ENCODE measurements at places on chromosomes 5 and 9.

GRCh38 chr5:132426525-132427138 is 57.1 kb downstream of the SLC22A5 start:
- DNase-seq = no peak

- peak; percentile 41 for DNase-seq
Measured at GRCh38 chr9:113963017-113963620, 87.0 kb downstream of the ZNF618 start.

DNA sequence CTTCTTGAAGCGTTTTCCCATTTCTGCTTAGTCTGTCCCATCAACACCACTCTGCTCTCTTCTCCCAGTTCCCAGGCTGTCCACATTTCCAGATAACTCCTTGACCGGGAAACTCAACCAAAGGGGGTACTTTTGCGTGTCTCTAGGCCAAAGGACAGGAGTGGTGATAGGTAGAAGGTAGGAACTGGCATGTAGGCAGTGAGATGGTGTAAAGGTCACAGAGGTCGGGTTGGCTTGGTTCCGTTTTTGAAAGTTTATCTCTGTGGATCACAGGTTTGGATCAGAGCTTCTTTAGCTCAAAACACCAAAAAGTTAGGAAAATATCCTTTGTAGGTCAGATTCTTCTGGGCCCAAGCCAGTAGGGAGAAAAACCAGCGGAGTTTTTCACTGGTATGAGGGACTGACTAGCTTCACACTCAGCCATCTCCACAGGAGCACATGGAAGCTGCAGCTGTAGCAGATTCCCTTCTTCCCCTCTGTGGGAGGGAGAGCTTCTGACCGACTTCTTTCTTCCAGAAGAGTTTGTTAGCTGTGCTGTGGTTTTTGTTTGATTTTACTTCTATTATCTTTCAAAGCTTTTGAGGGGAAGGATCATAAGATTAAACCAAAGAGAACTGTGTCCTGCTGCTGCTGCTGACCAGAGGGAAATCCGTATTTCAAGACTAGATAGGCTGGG is 98.4 kb upstream of the DMRT1 start:
- DNase-seq = no peak

GRCh38 chr9:133477992-133478850 is 678 bp downstream of the SLC2A6 start:
- peak; percentile 45 for DNase-seq

- peak; percentile 76 for DNase-seq
Measured at GRCh38 chr5:154756009-154756867, 1.1 kb downstream of the LARP1 start.

DNA sequence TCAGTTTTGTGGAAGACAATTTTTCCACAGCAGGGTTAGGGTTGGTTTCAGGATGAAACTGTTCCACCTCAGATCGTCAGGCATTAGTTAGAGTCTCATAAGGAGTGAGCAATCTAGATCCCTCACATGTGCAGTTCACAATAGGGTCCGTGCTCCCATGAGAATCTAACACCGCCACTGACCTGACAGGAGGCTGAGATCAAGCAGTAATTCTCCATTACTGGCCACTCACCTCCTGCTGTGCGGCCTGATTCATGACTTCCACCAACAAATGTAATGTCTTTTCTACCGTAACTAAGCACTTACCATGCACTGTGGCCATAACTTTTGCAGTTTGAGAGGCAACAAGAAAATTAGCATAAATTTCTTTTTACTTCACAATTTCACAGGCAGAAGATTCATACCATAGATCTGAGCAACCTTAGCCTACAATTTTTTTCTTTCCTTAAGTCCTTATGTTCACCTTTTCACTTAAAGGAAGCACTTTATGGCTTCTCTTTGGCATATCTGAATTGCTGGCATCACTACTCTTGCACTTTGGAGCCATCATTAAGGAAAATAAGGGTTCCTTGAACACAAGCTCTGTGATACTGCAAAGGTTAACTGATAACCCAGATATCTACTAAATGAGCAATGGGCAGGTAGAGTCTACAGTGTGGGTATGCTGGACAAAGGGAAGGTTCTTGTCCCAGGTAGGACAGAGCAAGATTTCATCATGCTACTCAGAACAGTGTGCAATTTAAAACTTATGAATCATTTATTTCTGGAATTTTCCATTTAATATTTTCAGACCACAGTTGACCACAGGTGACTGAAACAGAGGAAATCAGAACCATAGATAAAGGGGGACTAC is 83.0 kb upstream of the IFNK start:
- peak; percentile 71 for DNase-seq

- DNase-seq = no peak
Measured at GRCh38 chr9:105066275-105066865, 138.4 kb upstream of the ABCA1 start.

GRCh38 chr5:181052672-181053487 is 12.8 kb downstream of the BTNL9 start:
- peak; percentile 57 for DNase-seq

- no peak for DNase-seq
Measured at GRCh38 chr5:138884554-138884953, 9.4 kb upstream of the LRRTM2 start.

- DNase-seq = peak; percentile 80
Measured at GRCh38 chr5:132394667-132395259, 25.3 kb downstream of the SLC22A5 start.

DNA sequence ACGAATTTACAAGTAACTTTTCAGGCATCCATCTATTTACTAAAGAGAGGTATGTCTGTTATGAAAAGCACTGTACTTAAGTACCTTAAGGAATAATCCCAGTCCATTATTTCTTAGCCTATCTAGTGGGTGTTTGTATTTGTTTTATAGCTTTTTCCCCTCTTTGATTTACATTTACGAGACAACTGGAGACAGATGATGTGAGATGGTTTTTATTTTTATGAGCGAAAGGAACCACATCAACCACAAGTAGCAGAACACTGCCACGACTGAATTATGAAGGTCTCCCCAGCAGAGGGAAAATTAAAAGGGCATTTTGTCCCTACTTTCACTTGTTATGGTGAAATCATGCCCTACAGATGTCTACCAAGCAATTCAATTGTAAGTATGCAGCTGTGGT is 357.8 kb downstream of the NFIB start:
- DNase-seq = no peak

- no peak for DNase-seq
Measured at GRCh38 chr5:148060881-148061280, 2.9 kb upstream of the SPINK5 start.

- no peak for DNase-seq
Measured at GRCh38 chr9:83047839-83048775, 14.8 kb downstream of the RASEF start.

GRCh38 chr5:80207832-80208231 is 48.0 kb downstream of the SERINC5 start:
- no peak for DNase-seq

- DNase-seq = no peak
Measured at GRCh38 chr5:151724360-151724759, 34.1 kb downstream of the ATOX1 start.

GRCh38 chr5:56831773-56832172 is 16.4 kb downstream of the MAP3K1 start:
- no peak for DNase-seq

DNA sequence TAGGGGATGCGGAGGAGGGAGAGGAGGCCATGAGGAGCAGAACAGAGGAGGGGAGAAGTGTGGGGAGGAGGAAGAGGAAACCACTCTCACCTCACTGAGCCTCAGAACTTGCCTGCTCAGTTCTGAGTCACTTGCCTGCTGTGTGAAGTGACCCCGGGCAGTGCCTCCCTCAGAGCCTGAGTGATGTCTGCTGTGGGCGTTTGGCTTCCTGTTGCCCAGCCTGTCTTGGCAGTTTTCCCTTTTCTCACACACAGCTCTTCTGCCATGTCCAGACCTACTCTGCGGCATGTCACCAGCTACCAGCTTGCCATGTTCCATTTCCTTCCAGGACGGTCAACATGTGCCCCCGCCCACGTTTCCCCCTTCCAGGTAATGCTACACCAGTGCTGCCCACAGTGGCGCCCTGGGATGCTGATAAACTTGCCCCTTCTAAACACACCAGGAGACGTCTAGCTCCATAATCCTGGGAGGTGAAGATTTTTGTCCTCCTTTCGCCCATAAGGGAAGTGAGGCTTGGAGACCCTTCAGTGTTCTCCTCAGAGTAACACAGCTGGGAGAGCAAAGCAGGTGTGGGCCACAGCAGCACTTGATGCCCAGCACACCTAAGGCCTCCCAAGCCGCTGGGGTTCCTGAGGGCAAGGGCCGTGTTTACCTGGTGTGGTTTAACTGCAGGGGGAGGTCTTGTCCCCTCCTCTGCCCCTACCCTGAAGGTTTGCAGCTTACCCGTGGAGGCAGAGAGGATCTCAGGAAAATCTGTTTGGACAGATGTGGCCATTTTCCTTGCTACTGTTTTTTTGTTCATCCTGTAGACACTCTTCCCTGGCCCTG is 63.8 kb upstream of the RNF130 start:
- no peak for DNase-seq

DNA sequence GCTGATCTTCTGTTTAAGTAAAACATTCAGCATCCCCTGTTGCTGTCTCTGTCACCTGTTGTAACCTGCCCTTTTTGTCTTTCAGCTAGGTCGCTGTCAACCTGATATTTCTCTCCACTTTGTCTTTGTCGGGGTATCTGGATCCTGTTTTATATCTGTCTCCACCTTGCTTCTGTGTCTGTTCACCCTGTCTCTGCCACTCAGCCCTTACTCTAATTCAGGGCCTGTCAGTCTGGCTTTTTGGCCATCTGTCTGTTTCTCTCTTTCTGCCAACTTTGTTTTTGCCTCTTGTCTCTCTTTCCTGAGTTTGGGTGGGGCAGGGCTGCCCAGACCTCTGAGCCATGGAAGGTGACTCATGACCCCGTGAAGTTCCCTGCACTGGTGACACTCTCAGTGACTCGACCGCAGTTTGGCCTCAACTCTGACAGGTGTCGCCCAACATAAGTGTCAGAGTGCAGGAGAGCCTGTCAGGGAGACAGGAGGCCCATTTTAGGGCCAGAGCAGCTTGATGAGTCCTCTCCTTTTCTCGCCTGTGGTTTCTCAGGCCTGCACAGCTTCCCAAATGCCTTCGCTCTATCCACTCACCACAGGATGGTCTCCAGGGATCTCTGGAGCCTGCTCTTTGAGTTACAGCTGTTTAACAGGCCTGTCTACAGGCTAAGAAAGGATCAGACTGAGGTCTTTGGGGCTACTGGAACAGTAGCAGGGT is 868 bp downstream of the ZBTB43 start:
- no peak for DNase-seq

GRCh38 chr5:181170237-181170825 is 22.9 kb downstream of the OR2V2 start:
- no peak for DNase-seq

- DNase-seq = peak; percentile 90
Measured at GRCh38 chr9:90285946-90286345, 356.7 kb downstream of the DIRAS2 start.

GRCh38 chr5:105501315-105501714 is 1938.7 kb upstream of the NUDT12 start:
- peak; percentile 21 for DNase-seq

- DNase-seq = no peak
Measured at GRCh38 chr9:109894921-109895758, 115.1 kb downstream of the PALM2AKAP2 start.

GRCh38 chr5:3269395-3270169 is 326.1 kb upstream of the IRX1 start:
- peak; percentile 40 for DNase-seq

DNA sequence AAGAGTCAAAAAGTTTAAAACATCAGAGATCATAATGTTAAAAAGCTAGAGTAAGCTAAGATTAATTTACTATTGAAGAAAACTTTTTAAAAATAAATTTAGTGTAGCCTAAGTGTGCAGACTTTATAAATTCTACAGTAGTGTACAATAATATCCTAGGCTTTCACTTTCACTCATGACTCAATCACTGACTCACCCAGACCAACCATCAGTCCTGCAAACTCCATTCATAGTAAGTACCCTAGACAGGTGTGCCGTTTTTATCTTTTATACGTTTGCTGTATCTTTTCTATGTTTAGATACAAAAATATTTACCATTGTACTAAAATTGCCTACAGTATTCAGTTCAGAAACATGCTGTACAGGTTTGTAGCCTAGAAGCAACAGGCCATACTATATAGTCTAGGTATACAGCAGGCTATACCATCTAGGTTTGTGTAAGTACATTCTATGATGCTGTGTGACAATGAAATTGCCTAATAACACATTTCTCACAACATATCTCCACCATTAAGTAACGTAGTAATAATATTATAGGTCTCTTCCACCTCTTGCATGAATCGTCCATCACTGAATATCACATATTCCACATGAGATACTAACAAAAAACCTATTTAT is 59.2 kb downstream of the MEGF9 start:
- no peak for DNase-seq

GRCh38 chr5:128346038-128346437 is 192.0 kb downstream of the FBN2 start:
- no peak for DNase-seq

GRCh38 chr9:75105841-75106240 is 17.5 kb downstream of the OSTF1 start:
- DNase-seq = no peak

- no peak for DNase-seq
Measured at GRCh38 chr9:83651558-83651957, 28.6 kb downstream of the IDNK start.

- DNase-seq = peak; percentile 39
Measured at GRCh38 chr9:70553707-70554673, 139.5 kb upstream of the KLF9 start.

GRCh38 chr9:70563431-70564204 is 149.2 kb upstream of the KLF9 start:
- no peak for DNase-seq

GRCh38 chr5:95533106-95533505 is 21.7 kb downstream of the SKIC3 start:
- no peak for DNase-seq

DNA sequence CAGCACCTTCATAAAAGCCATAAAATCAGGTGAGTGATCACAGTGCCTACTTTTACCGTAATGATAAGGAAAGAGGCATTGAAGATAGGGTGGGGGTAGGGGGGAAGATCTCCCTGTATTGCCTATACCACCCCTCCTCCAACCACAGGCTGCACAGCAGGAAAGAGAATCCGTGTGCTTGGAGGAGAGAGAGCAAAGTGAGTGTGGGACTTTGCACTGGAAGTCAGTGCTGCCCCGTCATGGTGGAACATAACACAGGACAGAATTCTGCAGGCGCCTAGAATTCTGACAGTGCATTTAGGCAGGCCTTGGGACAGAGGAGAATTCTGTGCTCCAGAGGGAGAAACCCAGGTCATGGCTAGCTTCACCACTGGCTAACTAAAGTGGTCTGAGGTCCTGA is 3.5 kb upstream of the C5 start:
- DNase-seq = no peak

DNA sequence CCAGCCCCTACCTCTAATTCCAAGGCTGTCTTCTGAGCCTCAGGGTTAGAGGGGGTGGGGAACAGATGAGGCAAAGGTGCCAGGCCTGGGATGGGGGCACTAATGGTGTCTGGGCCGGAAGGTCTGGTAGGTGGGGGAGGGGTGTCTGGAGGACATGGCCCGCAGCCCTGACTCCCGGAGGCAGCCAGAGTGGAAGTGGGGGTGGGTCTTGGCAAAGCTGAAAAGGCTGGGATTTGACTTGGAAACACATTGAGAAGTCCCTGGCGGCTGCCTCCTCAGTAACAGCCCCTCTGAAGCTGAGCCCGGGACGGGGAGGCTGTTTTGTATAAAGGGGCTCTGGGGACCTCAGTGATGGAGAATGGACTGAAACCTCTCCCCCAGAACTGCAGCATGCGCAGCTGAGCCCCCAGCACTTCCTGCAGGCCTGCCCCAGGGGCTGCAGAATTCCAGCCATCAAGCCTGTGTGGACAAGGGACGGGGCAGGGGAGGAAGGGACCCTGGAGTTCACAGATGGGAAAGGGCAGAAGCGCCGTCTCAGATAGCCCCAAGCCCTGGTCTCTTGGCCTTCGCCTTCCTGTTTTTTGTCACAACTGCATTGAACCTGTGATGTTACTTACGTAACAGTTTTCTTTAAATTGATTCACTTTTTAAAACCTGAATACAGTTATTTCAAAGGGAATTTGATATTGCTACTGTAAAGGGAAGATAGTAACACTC is 49.3 kb upstream of the SYNPO start:
- peak; percentile 82 for DNase-seq
